CD4-positive, alpha-beta T cell treated with Interleukin-17A for 4 hours (primary cell): ENCODE measurements at places on chromosomes 3 and 15.

GRCh38 chr3:114506591-114507300 is 212.9 kb downstream of the TIGIT start:
- DNase-seq: no peak

GRCh38 chr3:43364494-43364893 is 78.2 kb downstream of the SNRK start:
- DNase-seq: no peak

DNA sequence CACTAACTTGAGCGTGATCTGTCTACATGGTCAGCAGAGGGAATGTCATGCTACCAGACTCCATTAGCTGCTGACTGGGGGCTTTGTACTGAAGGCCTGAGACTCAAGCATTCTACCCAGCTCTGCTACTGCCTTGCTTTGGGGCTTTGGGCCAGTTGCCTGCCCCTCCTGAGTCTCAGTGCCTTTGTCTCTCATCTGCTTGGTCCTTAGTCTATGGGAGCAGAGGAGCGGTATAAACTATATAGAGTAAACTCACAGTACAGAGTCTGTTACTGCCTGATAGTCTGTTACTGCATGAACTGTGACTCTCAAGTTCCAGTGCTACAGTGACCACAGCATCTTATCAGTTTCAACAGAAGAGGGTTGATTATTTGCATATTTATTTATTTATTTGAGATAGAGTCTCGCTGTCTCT is 38.5 kb upstream of the C15orf39 start:
- no peak for DNase-seq

- DNase-seq: peak; percentile 76
Observed at GRCh38 chr3:59425942-59426341, 376.1 kb upstream of the CFAP20DC start.

DNA sequence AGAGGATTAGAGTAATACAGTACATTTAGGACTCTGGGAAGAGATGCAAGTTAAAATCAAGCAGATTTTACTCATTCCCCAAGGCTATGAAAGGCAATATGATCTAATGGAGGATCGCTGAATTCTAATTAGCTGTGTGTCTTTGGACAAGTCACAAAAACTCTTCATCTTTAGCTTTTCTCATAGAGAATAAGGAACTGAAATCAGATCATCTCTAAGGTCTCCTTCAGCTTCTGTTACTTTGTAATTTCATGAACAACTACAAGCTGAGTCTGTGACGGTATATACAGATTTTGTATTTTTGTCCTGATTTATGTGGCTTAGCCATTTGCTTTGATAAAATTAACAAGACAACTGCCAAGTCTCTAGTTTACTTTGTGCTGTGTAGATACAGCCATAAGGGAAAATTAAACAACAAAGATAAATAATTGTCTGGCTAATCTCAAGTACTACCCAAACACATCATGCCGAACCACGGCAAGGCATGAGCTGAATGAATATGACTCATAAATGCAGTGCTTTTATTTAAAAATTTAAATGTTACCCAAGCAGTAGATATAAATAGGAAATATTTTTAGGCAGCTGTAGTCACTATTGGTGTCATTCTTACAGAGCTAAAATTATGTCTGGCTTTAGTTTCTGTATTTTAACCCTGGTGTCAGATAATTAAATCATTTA is 81.5 kb downstream of the GAP43 start:
- no peak for DNase-seq

- DNase-seq: no peak
Observed at GRCh38 chr3:111668326-111668725, 73.2 kb upstream of the ZBED2 start.

- DNase-seq: no peak
Observed at GRCh38 chr3:124353691-124354090, 361.8 kb upstream of the ROPN1 start.

DNA sequence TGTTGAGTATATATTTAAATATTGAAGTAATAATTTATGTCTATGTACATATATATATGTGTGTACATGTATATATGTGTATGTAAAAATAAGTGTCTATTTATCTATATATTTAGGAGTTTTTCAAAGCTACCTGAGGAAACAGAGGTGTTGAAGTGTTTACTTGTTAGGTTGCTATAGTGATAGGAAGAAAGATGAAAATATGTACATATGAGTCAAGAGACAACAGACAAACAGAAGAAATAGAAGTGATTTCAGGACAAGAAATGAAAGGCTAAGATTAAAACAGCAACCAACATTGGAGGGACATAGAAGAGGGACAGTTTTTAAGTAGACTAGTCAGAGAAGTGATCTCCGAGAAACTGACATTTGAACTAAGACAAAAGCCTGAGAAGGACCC is 11.1 kb downstream of the IL1RAP start:
- no peak for DNase-seq

DNA sequence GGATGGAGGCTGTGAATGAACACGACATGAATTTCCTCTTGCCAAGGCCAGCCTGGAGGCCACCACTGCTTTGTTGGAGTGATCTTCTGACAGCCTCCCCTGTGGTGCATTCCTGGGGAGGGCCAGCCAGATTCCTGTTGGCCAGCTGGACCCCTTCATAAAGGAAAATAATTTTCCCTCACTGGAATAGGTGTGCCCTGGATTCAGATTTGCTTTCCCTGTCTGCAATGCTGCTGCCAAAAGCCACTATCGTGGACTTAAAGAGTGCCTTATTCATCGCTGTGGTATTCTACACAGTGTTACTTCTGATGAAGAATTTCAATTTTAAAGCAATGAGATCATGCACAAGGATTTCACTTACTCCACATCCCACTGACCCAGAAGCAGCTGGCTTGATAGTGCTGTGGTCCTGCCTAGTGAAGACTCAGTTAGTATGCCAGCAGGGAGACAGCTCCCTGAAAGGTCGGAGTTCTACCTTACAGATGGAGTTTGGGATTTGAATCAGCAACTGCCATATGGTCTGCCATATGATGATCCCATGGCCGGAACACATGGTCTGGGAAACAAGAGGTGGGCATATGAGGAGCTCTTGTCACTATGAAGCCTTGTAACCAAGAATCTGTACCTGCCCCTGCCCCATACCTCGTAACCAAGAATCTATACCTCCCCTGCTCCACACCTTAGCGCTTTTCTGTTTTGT is 145.2 kb downstream of the KLF13 start:
- DNase-seq: no peak

DNA sequence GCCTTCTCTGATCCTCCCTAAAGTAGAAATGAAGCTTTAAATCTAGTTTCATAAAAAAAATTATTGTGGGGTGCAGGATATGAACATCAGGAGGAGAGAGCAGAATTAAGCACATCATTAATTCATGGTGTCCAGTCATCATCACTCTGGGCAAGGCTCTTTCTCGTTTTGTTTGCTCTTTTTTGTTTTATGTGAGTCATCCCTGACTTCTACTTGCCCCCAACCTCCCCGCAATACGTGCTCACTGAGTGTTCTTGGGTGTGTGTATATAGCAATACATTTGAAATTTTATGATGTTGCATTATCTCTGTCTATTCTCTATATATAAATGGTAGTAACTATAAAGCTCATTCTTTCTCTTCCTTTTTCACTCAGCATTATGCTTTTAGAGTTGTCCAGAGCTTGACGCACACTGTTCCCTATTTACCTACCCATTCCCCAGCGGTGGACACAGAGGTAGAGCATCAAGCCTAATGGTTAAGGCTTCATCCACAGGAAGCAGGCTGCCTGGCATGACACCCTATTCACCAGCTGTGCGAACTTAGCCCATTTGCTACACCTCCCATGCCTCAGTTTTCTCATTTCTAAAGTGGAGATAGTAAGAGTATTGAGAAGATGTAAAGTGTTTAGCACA is 72.3 kb downstream of the CD200R1L start:
- peak; percentile 15 for DNase-seq

DNA sequence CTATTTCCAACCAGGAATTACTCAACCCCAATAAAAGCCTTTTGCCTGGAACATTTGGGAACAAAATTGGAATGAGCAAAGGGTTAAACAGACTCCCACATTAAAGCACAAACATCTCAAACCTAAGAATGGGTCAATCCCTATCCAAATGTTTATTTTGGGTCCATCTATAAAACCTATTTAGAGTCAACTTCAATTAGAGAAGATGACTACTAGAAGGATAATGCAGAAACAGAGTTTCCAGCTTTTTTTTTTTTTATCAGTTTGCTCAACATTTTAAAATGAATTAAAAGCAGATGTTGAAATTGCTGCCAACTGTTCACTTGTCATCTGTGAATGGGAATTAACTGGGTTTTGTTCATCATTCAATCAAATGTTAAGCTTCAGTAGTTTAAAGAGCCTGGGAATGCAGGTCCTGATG is 4.1 kb upstream of the TBC1D23 start:
- DNase-seq: no peak

DNA sequence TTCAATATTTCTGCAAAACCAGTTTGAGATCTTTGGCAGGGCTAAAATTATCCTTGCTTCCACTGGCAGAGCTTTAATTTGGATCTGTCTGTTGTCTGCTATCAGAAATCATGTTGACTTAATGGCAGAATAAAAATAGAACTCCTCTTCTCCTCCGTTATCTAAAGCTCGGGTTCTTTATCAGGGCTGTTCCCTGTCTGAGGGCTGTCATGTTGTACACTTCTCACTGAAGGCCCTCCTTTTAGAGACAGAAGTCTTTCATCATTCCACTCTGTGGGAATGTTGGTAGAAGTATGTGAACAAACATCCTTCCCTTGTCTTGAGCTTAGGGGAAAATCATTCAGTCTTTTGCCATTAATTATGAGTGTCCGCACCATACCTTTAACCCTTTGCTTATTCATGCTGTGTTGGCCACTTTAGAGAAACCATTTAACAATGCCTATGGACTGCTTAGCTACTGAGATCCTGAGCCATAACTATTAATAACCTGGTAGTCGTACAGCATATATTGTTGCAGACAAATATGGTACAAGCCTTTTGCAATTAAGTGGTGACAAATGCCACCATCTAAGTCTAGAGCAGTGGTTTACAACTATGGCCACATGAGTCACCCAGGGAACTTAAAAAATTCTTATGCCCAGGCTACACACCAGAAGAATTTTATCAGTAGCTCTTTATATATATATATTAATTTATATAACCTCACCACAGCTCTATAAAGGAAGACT is 226.0 kb upstream of the TPM1 start:
- DNase-seq: no peak

DNA sequence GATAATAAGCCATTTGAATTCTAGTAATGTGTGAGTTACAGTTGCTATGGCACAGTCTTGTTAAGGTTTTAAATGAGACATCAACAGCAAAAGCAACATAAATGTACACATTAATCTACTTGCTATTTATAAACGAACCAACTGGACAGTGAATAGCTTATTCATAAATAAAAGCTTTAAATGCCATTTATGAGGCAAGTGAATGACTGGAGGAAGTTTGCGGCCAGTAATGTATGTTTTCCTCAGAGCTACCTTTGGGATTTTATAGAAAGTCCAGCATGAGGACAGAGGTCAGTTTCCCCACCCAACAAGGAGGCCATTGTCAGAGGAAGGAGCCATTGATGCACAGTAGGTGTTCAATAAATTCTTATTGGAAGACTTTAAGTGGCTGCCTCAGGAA is 48.0 kb upstream of the PXYLP1 start:
- no peak for DNase-seq

- DNase-seq: no peak
Observed at GRCh38 chr15:91113030-91113429, 13.0 kb downstream of the SV2B start.

GRCh38 chr3:190072856-190073255 is 47.8 kb downstream of the P3H2 start:
- DNase-seq: no peak

- no peak for DNase-seq
Observed at GRCh38 chr15:81322676-81323253, 1.2 kb downstream of the STARD5 start.

DNA sequence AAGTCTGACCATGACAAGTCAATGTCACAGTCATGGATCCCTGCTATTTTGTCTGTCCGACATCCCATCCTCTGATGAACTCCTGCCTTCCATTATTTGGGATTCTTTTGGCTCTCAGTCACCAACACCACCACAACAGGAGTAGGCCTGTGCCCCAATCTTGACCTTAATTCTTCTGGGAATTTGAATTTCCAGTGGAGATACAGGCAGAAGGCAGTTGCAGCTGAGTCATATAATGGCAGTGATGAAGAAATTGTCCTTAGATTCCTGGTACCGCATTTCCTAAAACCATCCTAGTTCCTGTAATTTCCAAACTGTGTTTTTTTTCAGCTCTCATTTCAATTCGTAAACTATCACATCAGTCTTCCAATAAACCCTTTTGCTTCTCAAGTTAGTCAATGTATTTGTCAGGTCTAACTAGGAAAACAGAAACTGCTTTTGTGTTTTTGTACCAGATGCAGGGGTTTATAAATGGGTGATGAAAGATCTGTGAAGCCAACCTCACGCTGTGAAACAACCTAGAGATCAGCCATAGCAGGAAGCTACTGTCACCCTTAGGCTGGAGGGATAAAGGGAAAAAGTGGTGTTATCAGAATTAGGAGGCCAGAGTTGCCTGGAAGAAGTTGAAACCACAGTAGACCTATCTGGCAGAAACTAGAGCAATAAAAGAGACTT is 126.3 kb upstream of the TMEM108 start:
- no peak for DNase-seq

GRCh38 chr3:106208967-106209366 is 340.2 kb upstream of the CBLB start:
- peak; percentile 5 for DNase-seq

GRCh38 chr15:69713726-69714559 is 261.3 kb downstream of the RPLP1 start:
- peak; percentile 82 for DNase-seq
